ENCODE measurements at places on chromosomes 7 and 10.
A peak's percentile ranks its signal among the peaks of the same experiment; 100 is the strongest.

DNA sequence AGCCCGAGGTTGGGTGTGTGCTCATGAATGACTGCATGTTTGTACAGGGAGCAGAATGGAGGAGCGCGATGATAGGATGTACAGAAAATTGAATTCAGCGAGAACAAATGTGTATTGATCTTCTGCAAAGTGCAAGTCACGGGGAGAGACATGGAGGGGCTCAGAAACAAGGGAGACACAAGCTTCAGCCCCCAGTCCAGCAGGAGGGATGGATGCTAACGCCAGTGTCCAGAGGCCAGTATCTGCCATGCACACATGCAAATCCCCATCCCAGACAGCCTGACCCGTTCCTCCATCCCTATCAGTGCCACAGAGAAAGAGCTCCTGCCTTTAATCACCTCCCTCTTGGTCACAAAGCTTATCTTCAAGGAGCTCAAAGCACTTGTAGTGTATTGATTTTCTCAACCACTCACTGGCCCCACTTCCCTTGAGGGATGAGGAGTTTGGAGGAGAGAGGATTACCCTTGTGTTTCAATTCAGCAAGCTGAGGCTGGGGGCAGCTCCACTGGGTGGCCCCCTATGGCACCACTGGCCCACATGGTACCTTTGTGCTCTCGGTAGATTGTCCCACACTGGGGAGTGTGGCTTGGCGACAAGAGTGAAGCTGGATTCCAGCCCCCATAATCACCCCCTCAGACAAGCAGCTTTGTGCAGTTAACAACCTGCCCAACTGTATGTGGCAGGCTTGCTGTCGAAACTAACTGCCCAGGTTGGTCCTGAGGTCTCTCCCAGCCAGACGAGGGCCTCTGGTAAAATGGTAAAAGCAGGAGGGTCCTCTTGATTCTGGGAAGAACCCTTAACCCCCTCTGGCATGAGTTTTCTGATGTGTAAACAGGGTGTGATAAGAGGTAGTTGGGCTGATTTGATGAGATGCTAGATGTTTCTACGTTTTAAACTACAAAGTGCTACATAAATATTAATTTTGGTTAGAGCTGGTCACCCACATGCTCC is 151.6 kb upstream of the UNC5B start:
- no peak for DNase-seq

- DNase-seq, result no peak
Measured at GRCh38 chr7:67805921-67806471, 809.4 kb downstream of the TYW1 start.

DNA sequence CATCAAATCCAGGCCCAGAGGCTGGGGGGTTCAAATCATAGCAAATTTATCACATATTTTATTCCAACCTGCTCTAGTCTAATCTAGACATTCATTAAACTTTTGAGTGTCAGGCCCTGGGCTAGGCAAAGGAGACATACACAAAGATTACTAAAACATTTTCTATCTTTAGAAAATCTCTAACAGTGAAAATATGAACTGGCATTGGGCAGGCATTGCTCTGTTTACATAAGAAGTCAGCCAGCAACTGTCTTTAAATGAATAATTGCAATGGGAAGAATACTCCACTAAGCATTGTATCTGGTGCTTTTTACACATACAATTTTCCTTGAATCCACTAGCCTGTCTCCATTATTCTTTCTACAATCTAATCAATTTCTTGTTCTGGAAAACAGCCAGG is 222.5 kb upstream of the LRRN3 start:
- no peak for DNase-seq

DNA sequence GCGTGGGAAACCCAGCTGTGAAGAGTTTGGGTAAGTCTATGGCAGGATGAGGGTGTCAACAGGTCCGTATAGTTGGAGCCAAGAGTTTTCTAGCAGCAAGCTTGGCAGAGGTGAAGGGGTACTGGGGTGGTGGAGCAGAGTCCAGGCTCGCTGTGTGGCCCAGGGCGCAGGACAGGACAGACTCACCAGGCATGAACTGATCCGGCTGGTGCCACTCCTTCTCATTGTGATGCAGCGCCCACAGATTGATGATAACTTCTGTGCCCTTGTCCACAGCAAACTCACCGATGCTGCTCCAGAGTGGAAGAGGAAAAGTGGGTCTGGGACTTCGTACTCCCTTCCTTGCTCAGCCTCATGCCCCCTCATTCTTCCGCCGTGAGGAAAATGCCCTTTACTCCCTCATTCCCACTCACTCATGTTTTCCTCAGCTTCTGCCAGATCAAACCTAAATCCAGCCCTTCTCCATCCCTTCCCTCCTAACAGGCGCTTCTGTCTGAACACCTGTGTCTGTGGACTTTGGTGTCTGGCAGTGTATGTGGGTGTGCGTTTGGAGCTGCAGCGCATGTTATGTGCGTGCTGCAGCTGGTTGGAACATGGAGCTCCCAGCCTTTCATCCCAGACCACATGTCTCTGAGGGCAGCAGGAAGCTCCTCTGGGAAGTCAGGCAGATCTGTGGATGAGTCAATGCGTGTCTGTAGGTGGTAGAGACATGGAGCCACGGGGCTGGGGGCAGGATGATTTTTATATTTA is 5.7 kb downstream of the CYP17A1 start:
- DNase-seq, result no peak

DNA sequence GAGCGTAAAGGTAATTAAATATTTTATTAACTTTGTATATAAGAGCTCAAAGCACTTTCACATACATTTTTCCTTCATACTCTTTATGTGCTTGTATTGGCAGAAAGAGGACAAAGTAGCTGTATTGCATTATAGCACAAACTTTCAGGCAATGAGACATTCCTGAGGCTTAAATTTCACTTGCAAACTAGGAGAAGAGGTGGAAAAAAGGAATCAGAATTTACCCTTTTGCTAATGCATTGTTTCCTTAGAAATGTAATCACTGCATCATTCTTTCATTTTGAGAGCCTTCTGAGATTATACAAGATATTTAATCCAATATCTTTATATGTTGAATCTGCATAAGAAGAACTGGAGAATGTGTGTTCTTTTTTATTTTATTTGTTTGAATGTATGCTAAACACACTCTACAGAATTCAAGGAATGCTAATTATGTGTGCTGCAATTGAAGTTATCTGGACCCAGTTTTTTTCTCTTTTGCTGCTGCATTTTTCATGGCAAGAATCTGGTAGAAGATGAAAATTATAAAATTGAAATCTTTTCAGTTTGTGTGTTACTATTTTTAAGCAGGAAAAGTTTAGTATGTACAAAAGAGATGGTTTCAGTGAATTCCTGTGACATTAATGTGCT is 185.1 kb downstream of the NXPH1 start:
- no peak for DNase-seq

DNA sequence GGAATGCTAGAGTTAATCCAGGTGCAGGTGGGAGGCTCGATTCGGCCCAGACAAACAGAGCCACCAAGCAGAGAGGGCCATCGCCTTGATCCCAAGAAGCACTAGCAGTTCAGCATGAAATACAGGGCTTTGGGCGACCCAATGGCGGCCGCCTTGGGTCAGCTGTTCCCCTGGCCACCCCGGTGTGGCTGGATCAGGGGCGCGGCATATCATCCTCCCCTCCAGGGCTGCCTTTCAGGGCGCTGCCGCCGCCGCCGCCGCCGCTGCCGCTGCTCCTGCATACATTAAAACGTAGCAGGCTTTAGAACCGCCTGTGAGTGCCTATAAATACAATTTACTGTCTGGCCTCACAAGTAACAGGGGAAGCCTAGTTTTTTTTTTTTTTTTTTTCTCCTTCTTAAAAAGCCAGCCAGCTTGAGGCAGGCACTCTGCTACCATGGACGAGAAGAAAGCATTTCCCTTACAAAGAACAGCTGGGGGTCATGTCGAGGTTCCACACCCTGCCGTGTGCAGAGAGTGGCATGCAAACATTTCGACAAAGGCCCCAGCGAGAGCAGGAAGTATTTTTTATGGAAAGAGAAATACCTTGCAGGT is 57.7 kb upstream of the EFCAB10 start:
- DNase-seq, result no peak

GRCh38 chr7:105073143-105073542 is 59.1 kb downstream of the KMT2E start:
- no peak for DNase-seq

DNA sequence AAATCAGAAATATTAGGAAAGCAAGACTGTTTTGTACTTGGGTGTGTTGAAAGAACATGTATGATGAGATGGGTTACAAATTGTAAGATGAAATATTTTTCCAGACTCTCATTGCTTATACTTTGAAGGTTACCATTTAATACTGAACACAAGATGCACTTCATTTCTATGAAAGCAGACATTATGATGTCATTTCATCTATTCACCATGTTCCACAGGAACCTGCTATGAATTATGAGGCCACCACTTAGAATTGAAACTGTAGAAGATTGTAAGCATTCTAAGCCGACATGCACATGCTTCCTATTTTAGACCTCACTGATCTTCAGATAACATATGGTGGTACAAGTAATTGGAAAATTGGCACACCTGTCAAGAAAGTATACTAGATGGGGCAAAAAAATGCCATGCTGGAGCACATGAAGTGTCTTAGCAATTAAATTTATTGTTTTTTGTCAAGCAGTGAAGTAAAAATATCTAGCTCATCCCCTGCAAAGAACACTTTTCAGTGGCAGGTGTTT is 195.0 kb downstream of the PHF14 start:
- DNase-seq, result no peak

- DNase-seq, result no peak
Measured at GRCh38 chr7:23615331-23615730, 18.1 kb downstream of the CCDC126 start.

- DNase-seq, result peak; percentile 54
Measured at GRCh38 chr10:35700487-35700882, 58.4 kb upstream of the FZD8 start.

- no peak for DNase-seq
Measured at GRCh38 chr7:88495881-88496725, 189.4 kb upstream of the STEAP4 start.

DNA sequence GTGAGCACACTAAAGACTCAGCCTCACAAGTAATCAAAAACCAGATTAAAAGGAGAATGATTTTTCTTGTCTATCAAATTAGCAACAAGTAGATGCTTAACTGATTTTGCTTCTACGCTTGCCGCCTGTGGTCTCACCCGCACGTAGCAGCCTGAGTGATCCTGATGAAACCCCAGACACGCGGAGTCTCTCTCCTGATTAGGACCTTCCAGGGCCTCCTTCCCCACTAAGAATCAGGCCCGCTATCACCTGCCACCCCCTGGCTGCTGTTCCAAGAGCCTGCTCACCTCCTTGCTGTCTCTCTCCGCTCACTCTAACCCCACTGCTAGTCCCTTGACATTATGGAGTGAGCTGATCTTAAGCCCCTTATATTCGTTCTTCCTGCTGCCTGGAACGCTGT is 325.9 kb upstream of the NRP1 start:
- DNase-seq, result no peak

DNA sequence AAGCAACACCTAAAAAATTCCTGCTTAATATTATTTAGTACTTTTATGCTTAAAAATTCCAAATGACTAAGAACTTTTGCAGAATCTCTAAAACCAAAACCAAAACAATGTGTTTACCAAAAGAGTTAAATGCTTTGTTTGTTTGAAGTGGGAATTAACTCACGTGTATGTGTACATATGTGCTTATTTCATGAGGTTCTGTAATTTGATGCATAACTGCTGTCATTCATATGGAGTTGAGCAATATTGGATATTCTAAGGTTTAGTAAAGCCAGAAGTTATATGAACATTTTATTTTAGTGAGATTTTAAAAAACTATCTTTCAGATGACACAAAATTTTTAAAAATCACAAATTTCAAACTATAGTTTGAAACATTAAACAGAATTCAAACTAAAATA is 157.1 kb downstream of the PIP4K2A start:
- DNase-seq, result no peak

DNA sequence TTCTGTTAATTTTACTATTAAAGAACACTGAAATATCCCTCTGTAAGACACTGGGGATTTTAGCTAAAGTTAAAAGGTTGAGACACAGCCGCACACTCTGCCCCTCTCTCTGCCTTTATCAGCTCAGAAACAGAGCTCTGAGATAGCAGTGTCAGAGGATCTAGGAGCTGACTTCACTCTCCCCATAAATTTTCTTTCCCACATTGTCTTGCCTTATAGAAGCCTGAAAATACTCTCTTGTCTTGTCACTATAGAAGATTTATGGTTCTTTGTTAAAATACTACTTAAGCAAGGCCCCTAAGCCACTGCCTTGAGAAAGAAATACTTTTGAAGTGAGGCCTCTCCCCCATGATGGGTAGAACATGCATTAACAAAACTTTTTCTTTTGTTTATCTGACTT is 105.7 kb upstream of the C10orf90 start:
- DNase-seq, result no peak

DNA sequence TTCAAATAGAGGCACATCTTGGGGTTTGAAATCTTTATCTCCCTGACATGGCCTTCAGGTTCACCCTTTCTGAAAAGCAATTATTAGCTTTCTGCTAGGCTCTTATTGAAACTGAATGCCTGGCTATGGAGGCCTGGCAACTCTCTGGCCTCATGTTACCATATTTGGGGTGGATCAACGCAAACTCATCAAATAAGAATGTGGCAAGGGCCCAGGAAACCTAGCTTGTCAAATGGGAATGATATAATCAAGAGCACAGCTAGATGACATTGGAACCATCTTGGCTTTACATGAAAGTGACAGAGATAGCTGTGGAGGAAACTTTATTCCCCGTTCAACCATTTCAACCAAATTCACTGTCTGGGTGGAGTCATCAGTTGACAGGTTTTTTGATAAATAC is 202.8 kb upstream of the SMIM30 start:
- DNase-seq, result no peak

Data from iPS DF 19.7 (cell line).